CD8-positive, alpha-beta T cell (primary cell): ENCODE measurements at places on chromosomes 2 and 18. TPM values are rescaled to one million over a fixed set of nuclear protein-coding genes. Genes with fewer than 3 reads are reported as not detected.

SLC23A3 gene
- 0.94 TPM for total RNA-seq

AQP12B gene
- not detected for total RNA-seq

SCRN3 gene
- total RNA-seq, result 7.3 TPM

MDH1B gene
- 0.19 TPM for total RNA-seq

MPHOSPH10 gene
- 57.9 TPM for total RNA-seq

CHPF gene
- total RNA-seq, result 6.2 TPM

TRIM43 gene
- total RNA-seq, result not detected

FSHR gene
- total RNA-seq, result not detected

CREG2 gene
- not detected for total RNA-seq

MYOM1 gene
- total RNA-seq, result 2.7 TPM

RBM44 gene
- total RNA-seq, result 1.0 TPM

PLGLB1 gene
- total RNA-seq, result 1.3 TPM

VSNL1 gene
- not detected for total RNA-seq

RPIA gene
- total RNA-seq, result 26.5 TPM

GBX2 gene
- total RNA-seq, result not detected
